ENCODE measurements at places on chromosomes 4 and X. TPM values are rescaled to one million over a fixed set of nuclear protein-coding genes. Genes with fewer than 3 reads are reported as not detected.

ATP8A1 gene
- total RNA-seq = 43.5 TPM

GUCY1B1 gene
- total RNA-seq = 15.5 TPM

AR gene
- total RNA-seq = 0.26 TPM

TBX22 gene
- total RNA-seq = not detected

SH3D19 gene
- 46.3 TPM for total RNA-seq

CCDC160 gene
- not detected for total RNA-seq

ELK1 gene
- total RNA-seq = 10.3 TPM

Data from dermis lymphatic vessel endothelial cell (primary cell).